ENCODE measurements at places on chromosomes 3 and 15.

DNA sequence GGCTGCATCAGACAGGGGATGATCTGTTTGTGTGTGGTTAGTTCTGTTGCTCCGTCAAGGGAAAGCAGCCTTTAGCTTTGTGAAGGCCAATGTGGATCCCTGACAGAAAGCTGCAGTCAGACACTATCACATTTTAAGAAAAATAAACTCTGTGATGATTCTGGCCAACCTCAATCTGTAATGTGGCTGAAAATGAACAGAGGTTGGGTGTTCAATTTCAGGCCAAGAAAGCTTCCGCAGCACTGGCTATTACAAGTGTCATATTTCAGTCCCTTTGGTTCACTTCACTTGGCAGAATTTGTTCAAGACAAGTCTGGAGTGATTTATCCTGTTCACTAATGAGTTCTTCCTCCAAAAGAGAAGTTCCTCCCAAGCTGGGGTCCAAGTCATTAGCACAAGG, 571.8 kb upstream of the IL12A start:
- DNase-seq, result no peak

GRCh38 chr3:46080124-46080968, 53.1 kb upstream of the XCR1 start:
- no peak for DNase-seq

DNA sequence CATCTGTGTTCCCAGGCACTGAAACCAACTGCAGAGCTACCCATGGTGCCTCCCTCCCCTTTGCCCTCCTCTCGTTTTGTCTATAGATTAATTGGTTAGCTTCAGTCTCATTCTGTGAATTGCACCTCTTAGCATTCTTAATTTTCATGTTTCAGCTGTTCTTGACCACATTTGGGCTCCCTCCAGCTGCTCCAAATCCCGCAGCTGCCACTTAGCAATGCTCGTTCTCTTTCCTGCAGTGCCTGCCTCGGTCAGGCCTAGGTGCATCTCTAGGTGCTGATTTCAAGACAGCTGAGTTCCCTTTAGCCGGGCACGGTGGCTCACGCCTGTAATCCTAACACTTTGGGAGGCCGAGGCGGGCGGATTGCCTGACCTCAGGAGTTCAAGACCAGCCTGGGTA, 47.0 kb upstream of the SMAD3 start:
- DNase-seq, result no peak

- DNase-seq, result no peak
These were observed 123.1 kb downstream of the APBA2 start for GRCh38 chr15:29008846-29009245.

DNA sequence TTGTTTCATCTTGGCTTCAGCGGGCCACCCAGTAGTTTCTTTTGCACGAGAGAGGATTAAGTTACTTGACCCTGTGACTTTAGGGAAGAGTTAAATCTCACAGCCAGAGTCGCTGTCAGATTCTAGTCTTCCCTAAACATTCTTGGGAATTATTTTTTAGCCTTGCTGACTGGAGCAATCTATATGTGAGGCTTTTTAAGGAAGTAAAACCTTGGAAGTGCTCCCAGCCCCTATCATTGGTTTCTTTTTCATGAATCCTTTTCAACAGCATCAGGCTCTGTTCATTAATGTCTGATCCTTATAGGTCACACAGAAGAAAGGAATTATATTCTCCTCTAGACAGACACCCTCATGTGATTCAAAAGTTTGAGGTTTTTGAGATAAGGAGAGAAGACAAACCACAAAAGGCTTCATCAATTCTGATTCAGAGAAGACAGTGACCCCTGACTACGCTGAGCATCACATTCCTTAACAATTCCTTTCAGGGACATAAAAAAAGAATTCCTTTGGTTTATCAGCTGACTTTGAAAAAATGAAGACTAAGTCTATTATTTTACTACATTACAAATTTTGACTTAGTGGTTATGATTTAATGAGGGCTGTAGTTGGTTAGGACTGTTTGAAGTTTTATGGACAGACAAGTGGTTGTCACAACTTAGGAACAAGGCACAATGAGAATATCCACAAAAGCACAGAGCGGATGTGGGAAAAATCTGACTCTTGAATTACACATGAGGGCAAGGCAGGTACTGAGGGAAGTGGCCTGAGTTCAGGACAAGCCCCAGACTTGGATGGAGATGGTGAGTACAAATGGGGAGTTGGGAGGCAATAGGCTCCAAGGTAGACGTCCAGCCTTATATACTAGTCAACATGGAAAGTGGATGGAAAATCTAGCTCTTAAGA, 171.1 kb upstream of the STT3B start:
- no peak for DNase-seq

- DNase-seq, result peak; percentile 49
These were observed 37.1 kb downstream of the RAB11A start for GRCh38 chr15:65906396-65906795.

DNA sequence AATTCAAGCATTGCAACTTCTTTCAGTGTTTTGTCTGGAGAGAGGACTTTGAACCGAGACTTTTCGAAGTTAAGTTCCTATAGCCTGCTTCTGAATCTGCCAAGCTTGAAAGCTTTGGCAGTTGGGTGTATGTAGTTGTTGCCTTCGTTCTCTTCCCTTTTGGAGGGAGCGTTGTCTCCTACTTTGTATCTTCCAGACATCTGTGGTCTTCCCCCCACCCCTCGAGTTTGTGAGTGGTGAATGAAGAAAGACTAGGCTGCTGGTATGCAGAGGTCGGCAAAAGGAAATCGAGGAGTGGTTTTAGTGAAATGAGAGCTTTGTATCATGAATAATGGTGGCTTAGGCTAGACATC, 1.3 kb downstream of the CTNNB1 start:
- peak; percentile 15 for DNase-seq

- no peak for DNase-seq
These were observed 253.6 kb upstream of the PEX5L start for GRCh38 chr3:180290300-180290699.

DNA sequence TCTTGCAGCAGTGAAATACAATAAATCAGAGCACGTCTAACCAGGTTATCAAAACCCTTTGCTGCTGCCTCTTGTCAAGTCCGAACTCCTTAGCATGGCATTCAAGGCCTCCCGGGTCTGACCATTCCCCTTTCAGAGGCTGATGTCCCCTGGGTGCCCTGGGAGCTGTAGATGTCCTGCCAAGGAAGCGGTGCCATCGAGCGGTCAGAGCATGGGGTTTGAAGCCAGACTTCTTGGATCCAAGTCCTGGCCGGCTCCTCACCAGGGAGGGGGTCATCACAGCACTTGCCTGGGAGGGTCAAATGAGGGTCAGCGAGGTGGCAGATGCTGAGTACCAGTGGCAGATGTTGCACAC, 496 bp downstream of the TF start:
- no peak for DNase-seq

DNA sequence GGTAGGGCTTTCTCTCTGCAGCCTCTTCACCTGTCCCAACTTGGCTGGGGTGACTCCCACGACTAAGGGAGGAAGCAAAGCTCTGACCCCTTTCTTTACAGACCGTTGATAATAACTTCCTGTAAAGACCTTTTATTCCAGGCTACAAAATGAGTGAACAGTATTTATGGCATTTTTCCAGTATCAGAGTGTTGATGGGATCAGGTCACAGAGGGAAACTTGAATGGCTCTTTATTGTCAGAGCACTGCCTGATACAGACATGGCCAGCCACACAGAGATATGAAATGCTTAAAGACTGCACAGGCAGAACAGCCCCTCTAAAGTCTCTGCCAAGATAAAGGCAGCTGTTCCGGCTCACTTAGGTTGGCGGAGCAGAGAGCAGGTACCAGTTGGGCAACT, 1033.9 kb upstream of the NR2F2 start:
- DNase-seq, result no peak

- no peak for DNase-seq
These were observed 8.4 kb downstream of the UPK1B start for GRCh38 chr3:119181765-119182164.

- peak; percentile 54 for DNase-seq
These were observed 77.6 kb upstream of the CHD2 start for GRCh38 chr15:92822216-92823144.

GRCh38 chr3:12727481-12727880, 31.6 kb downstream of the TMEM40 start:
- no peak for DNase-seq

GRCh38 chr3:175398676-175399075, 539.5 kb downstream of the NAALADL2 start:
- no peak for DNase-seq

DNA sequence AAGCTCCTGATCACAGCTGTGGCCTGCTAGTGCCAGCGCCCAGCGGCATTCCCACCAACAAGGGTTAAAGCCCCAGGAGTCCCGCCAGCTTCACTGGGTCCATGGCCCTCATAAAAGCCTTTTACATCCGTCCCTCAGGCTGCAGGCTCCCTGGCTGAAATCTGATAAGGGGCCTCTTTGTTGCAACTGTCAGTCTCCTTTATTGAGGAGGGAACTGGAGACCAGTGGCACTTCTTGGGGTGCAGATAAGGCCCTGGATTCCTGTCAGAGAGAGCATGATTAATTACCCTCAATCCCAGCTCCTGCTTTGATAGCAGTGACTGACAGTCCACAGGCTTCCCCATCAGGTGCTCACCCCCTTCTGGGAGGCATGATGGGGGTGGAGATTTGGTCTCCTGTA, 30.9 kb upstream of the CLK3 start:
- DNase-seq, result peak; percentile 30

GRCh38 chr3:130093741-130094391, 12.2 kb downstream of the ALG1L2 start:
- peak; percentile 57 for DNase-seq

- DNase-seq, result no peak
These were observed 2.3 kb upstream of the COL6A6 start for GRCh38 chr3:130514681-130515080.

DNA sequence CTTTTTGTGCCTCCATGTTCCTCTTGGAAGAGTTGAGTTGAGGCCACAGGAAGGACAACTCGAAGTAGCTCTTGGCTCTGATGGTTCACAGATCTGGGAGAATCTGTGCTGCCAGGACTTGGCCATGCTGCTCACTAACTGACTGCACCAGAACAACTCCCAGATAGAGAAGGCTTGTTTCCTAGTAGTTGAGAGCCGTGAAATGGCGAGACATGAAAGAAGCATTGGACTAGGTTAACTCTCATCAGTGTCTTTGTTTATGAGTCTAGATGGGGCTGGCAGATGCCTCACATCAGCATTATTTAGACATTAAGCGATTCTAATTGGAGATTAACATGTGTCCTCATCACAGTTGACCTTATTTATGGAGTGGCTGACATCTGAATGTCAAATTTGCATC, 92.9 kb upstream of the AGBL1 start:
- DNase-seq, result no peak

DNA sequence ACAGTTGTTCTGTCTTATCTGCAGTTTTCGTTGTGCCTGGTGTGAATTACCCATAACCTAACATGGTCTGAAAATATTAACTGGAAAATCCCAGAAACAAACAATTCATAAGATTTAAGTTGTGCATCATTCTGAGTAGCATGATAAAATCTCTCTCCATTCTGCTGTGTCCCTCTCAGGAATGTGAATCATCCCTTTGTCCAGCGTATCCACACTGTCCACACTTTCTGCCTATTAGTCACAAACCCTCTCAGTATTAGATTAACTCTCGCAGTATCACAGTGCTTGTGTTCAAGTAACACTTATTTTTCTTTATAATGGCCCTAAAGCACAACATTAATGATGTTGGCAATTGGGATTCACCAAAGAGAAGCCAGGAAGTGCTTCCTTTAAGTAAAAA, 203.2 kb downstream of the CGGBP1 start:
- no peak for DNase-seq

GRCh38 chr3:45123030-45123429, 23.1 kb downstream of the CDCP1 start:
- no peak for DNase-seq

DNA sequence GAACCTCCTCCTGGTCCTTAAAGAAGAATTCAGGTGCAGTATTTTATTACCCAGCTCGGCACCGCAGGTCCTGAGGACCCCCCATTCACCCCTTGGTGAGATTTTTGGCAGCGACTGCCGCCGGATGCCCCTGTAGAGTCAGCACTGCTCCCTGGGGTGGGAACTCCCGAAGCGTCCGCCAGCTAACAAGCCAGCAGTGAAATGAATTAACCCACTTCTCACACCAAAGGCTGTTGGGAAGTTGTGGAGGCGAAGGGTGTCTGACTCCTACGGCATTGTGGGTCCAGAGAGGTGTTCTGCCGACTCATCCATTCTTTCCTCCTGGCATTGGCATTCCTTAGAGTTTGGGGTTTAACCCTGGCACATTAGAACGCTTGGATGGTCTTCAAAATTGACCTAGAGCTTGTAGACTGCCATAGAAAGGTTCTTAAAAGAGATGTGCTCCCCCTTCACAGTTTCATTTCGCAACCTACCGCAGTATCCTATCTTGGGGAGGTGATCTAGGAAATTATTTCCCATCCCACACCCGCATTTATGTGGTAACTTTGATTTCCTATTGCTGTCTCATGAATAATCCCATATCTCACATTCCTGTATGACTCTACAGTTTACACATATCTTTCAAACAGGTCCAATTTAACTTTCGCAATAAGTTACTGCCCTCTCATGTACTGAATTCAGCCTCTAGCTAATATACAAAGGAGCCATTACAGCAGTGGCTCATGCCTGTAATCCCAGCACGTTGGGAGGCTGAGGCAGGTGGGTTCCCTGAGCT, 879 bp upstream of the EIF5A2 start:
- no peak for DNase-seq

DNA sequence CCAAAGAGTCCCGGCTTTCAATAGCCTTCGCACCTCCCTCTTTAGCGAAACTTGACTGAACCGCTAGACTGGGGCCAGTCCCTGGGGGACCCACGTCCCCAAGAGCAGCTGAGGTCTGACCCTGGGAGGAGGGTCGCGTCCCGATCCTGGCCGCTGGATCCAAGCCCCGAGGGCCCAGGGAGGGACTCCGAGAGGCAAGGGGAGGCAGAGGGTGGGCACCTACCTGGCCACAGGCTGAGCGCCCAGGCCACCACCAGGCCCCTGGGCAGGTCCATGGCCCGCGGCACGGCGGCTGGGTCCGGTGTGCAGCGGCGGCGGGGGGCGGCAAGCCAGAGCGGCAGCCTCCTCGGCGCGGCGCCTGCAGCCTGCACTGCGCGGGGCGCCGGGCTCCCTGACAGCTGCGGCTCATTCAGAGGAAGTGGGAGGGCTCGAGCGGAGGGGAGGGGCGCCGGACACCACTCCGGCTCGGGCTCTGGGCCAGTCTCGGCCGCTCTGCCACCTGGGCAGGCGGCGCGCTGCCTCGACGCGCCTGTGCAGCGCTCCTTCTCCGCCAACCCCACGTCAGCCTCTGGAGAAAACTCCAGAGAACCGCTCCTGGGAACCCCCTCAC, at the start of gene ITGA11:
Gene ITGA11, minus strand, starts transcription at position 372 of the 610 bp plus-strand sequence. Its CDS starts 97 bp downstream, at position 275.
- DNase-seq, result peak; percentile 94

GRCh38 chr3:99776516-99777209, 41.0 kb upstream of the CMSS1 start:
- DNase-seq, result no peak

GRCh38 chr15:82159922-82160321, 102.6 kb downstream of the EFL1 start:
- DNase-seq, result no peak

- DNase-seq, result no peak
These were observed 23.9 kb downstream of the FAM174B start for GRCh38 chr15:92631721-92632120.
